SK-N-SH (cell line): ENCODE measurements at places on chromosomes 1 and 21. TPM values are rescaled to one million over a fixed set of nuclear protein-coding genes. Genes with fewer than 3 reads are reported as not detected.

Gene LRRC38
- 0.02 TPM in 1 of 2 replicates, not detected in the other for polyA plus RNA-seq

Gene SYCP1
- not detected in 2 replicates for polyA plus RNA-seq

Gene UBE2U
- not detected in 2 replicates for polyA plus RNA-seq

Gene DCST1
- polyA plus RNA-seq, result not detected in 2 replicates

DNA sequence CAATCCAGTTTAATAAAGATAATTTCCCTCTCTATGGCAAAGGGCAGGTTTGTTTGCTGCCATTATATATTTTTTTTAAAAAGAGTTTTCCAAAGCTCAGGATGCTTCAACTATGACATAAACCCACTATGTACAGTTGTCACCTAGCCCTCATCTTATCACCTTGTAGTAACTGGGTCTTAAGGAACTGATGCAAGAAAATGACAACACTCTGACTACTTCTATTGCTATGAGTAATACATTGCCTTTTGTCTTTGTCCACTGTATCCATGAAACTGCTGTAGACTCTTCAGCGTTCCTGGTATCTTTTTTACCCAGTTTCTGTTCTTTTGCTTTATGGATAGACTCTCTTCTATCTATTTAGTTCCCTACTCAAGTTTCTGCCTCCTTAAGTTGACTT is 586.5 kb downstream of the NEGR1 start:
- DNase-seq, result no peak

DNA sequence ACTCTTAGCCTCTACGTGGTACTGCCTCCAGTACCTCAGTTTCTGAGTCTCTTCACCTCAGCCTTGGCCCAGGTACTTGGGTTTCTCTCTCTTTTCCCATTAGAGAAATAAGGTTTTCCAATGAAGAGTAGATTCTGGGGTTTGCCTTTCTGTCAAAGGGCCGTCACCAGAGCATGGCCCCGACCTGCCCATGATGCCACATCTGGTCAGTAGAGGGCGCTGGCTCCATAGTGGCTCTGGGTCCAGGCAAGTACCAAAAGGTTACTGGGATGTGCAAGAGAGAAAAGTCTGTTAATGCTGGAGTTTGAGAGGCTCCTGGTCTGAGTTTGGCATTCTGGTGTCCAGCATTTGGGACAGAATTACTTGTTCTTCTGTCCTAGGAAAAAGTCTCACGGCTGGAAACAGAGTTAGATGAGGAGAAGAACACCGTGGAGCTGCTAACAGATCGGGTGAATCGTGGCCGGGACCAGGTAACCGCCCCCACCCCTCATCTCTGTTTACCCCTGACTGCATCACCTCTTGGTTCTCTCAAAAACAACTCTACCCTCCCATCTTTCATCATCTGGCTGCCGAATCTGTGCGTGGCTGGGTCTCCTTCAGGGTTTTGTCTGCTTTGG is 5.3 kb upstream of the TUFT1 start:
- DNase-seq, result peak; percentile 81

DNA sequence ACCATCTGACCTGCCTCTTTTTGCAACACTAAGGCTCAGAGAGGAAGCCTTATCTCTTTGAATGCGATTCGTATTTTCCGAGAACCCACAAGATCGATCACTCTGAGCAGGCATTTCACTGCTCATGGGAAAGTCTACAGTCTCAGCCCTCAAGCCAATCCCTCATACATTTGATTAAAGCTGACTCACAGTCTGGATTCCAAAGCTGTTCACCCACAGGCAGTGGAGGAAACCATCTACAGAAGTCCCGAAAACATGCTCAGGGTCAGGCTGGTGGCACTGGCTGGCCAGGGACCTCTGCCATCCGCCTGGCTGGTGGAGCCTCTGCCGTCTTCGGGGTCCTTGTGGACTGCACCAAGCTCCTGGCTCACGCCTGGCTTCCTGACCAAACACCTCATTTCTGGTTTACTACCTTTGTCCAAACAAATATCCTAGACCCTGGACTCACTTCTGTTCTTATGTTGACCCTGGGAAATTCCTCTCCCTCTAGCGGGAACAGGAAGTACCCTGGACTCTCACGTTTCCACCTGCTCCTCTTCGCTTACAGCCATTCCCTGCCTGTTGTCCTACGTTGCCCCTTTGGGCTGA is 650.0 kb downstream of the SMYD3 start:
- no peak for DNase-seq

- no peak for DNase-seq
Observed at GRCh38 chr1:115220340-115221270, 117.4 kb downstream of the NGF start.

GRCh38 chr1:74367175-74367813 is 132.1 kb downstream of the TNNI3K start:
- no peak for DNase-seq

GRCh38 chr1:116927049-116927798 is 17.5 kb downstream of the PTGFRN start:
- no peak for DNase-seq
